Fibroblast of upper back skin (primary cell): ENCODE measurements at places on chromosomes 7 and 10.

DNA sequence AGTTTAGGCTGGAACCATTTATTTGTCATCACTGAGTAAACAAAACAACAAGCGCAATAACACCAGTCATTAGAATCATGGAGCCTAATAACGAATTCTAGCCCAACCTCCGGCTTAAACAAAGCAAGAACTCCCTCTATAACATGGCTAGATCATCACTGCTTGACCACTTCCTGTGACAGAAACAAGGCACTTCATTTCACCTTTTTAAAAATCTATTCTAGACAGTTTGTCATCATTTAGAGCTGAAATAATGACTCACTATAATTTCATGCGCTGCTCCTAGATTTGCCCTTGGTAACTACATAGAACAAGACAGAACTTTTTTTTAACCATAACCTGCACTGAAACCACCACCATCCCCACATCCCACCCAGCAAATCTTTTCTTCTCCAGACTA lies 81.3 kb downstream of the OSBPL3 start:
- DNase-seq = peak; percentile 61

DNA sequence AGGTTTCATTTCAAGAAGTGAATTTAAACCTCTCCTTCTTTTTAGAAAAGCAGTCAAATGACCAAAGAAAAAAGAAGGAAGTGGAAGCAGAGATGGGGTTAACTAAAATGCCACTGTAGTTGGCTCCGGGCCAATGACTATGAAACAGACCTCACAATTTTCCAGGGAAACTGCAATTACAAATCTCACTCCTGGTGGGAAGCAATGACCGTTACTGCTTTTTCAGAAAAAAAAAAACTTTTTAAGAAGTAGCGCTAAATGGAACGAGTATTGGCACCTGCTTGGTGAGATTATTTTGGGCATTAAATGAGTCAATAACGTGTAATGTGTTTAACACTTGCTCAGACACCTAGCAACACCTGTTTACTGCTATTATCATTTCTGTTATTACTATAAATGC lies 1.2 kb downstream of the SFRP4 start:
- DNase-seq = no peak

DNA sequence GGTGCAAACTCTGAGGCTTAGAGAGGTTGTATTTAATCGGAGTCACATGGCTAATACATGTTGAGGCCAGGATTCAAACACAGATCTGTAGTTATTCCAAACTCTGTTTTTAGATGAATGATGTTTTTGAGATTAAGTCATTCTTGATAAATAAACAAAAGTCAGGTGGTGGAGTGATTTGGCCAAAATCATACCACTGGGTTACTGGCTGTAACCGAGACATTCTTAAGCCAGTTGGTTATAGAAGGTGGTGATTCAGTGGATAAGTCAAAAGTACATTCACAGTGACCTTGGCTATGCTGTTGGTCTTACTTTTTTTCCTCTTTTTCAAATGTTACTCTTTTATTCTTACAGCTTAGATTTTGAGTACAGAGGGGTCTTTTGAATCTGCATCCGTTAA lies 361.4 kb downstream of the KIF20B start:
- no peak for DNase-seq

DNA sequence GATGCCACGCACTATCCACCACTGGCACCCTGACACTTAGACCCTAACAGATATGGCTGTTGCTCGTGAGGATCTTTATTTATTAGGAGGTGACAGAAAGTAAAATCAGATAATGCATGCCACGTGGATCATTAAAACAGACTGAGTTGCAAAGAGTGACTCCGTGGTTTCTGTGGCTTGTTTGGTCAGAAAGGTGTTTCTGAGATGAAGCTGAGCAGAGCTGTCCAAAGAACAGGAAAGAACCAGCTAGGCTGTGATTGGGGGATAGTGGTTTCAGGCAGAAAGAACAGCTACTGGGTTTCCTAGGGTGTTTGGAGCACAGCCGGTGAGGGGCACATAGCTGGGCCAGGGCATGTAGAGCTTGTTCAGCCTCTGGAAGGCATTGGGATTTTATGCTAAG lies 34.4 kb downstream of the CSGALNACT2 start:
- no peak for DNase-seq

DNA sequence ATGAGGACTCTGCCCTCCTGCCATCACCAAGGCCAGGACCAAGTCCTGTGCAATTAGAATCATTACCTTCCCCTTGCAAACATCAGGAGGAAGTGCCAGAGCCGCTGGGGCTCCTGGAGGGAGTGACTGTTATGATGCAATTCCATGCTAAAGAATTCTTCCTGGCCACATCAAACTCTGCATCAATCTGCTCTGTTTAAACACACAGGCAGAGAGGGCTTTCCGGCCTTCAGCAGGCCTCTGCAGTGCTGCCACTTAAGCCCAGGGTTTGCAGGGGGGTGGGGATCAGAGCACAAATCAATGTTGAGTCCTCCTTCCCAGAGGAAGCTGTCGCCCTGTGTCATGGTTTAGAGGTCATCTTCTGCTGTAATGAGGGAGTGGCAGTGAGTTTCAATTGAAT lies 58.1 kb downstream of the CTBP2 start:
- peak; percentile 81 for DNase-seq

DNA sequence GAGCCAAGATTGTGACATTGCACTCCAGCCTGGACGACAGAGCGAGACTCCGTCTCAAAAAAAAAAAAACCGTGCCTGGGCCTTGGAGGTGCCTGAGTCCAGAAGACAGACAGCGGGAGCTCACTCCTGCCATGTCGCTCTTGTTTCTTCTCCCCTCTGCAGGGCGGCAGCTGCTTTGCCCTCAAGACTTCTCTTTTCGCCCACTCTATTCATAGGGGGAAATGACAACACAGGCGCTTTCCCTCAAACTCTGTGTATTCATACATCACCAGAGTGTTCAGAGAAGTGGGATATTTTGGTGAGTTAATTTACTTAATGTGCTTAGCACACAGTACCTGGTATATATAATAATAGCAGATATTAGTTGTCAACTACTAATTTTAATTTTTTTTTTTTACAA lies 44.5 kb downstream of the FOXK1 start:
- no peak for DNase-seq

DNA sequence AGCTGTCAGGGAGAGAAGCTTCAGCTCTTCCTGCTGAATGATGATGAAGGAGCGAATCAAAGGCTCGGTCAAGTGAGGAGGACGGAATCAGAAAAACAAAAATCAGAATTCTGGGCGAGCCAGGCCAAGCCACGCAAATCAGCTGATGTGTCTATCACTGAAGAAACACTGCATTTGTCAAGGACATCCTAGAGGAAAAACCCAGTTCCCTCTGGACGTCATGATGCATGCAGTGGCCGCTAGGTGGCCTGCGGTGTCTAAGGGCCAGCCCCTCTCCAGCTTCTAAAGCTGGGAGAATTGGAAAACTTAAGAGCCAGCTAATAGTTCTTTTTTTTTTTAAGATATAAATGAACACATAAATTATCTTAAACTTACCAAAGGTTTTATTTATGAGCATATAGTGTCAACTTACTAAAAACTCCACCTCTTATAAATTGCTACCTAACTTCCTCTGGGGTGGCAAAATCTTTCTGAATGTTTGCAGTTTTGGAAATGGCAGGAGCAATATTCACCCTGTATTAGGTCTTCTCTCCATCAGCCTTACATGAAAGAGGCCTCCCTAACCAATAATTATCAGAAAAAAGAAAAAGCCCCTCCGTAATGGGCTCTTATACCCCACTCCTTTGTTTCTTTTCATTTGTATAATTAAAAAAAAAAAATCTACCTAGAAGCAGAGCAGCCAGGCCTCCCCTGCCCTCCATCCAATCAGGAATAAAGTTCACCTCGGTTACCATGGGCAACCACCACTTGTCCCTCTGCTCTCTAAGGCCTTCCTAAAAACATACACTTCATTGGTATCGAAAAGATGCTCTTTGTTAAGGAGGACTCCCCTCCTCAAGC lies 186.8 kb downstream of the USP6NL start:
- peak; percentile 36 for DNase-seq

DNA sequence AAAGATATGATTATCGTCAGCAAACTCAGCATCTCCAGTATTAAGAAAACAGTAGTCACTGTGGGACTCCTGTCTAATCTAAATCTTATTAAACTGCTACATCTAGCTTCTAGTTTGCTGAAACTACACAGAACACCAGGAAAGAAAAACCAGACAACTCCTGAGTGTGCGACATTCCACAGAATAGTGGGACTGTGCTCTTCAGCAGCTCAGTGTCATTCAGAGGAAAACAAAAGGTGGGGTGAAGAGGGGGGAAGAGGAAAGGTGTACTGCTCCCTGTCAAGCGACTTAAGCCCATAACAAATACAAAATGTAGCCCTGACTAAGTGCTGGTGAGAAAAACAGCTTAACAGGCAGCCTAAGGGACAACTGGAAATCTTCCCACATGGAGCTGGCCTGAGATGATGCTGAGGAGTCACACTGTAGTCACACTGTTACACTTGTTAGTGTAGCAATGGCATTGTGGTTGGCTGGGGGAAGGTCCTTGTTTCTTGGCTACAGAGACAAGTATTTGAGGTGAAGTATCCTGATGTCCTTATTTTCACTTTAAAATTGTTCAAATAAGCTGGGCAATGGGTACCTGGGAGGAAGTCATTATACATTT lies 135.5 kb downstream of the USP6NL start:
- no peak for DNase-seq

GRCh38 chr7:91068136-91068795 lies 196.0 kb upstream of the FZD1 start:
- no peak for DNase-seq

- DNase-seq = no peak
Measured at GRCh38 chr7:134831862-134832261, 52.4 kb downstream of the CALD1 start.

GRCh38 chr10:132574783-132575319 lies 37.3 kb downstream of the INPP5A start:
- DNase-seq = peak; percentile 60

DNA sequence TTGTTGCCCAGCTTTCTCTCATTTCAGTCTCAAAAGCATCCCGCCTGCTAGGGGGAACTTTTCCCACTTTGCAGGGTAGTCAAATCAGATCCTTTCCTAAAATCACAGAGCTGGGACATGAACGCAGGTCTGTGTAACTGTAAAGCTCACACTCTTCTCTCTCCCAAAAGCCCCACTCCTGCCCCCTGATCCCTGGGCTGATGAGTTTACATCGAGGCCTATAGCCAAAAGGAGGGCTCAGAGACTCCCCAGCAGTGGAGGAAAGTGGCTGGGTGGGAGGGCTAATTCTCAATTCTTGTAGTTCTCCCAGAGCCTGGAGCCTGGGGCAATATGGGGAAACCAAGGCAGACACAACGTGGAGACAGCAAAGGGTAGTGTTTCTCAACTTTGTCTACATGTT lies 6.5 kb upstream of the MTPAP start:
- DNase-seq = no peak

- peak; percentile 4 for DNase-seq
Measured at GRCh38 chr7:116139007-116139406, 71.3 kb upstream of the TES start.

DNA sequence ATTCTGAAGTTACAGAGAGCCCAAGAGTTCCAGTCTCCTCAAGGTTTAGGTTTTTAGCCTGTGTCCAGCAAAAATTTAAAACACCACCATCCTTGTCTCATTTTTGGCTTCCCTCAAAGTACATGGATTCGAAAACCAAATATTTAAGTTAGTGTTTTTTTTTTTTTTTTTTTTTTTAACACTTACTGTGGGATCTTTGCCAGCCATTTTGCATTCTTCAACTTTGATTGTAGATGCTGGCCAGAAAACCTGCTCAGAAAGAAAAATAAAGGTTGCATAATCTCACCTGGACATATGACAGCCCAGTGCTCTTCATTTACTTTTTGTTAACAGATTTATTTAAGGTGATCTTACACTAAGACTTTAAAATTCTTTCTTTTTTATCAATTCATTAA lies 91.6 kb downstream of the SEMA3C start:
- peak; percentile 51 for DNase-seq

DNA sequence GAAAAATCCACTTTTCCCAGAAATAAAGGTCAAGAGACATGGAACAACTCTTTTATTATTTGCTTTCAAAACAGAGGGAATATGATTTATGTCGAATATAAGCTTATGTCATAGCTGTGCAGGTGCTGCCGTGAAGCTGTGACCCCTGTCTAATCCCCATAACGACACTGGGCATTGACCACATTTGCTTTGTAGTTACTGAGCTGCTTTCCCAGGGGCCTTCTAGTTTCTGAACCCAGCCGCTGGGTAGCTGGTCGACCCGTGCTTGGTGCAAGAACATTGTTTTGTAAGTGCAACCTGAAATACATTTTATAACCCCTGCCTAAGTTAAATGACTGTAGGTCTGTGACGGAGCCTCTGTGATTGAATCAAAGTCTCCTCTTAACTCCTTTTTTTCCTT lies 144.9 kb upstream of the HDAC9 start:
- no peak for DNase-seq
